ENCODE measurements at places on chromosomes 12 and 14.

- no peak for DNase-seq
These were observed 172.8 kb upstream of the DYRK2 start for GRCh38 chr12:67475725-67476124.

- no peak for DNase-seq
These were observed 21.4 kb downstream of the SYNE2 start for GRCh38 chr14:63874223-63874622.

- no peak for DNase-seq
These were observed 14.4 kb upstream of the CD27 start for GRCh38 chr12:6430124-6430989.

DNA sequence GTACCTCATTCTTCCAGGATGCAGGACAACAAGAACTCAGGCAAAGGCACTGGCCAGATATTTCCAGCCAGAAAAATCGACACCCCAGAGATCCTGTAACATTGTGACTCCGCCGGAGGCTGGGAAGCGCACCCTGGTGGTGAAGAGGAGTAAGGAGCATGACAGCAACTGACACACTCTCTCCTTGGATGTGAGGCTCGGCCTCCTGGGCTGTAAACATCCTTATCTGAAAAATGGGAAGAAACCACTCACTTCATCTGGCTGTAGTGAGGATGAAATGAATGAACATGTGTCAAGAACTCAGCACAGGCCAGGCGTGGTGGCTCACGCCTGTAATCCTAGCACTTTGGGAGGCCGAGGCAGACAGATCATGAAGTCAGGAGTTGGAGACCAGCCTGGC lies 27.5 kb downstream of the TCHP start:
- DNase-seq, result no peak

DNA sequence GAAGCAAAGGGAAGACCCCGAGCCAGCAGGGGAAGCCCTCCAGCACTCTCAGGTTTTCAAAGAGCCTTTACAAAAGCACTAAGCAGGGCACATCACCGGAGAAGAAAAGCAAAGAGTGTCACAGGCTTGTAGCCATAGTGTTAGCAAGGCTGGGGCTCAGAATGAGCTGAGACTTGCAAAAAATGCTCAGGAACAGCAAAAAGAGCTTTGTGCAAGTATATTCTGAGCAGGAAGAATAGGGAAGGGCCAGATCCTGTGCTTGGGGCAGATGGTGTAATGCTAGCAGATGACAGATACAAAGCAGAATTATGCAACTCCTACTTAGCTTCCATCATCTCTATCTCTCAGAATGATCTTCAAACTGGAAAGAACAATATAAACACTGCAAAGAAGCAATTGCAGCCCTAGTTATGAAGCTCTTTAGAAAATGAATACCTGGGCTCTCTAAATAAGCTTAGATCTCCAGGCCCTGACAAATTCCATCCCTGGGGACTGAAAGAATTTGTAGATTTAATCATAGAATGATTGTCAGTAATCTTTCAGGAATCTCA lies 23.7 kb upstream of the PARP11 start:
- DNase-seq, result no peak

DNA sequence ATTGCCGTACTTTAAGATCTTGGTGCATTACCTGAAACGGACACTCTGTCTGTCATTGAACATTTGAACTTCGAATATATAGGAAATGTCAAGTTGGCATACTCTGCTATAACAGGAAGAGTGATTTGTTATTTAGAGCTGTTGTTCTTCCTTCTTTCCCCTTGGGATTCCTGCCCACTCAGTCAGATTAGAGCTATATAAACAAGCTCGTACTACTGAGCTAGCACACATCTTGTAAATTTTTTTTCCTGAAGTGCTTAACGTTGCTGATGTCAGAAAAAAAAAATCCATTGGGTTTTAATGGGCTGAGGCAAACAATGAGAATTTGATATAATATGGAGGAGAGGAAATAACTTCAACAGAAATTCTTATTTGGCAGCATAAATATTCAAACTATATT lies 26.8 kb downstream of the RGS6 start:
- no peak for DNase-seq

DNA sequence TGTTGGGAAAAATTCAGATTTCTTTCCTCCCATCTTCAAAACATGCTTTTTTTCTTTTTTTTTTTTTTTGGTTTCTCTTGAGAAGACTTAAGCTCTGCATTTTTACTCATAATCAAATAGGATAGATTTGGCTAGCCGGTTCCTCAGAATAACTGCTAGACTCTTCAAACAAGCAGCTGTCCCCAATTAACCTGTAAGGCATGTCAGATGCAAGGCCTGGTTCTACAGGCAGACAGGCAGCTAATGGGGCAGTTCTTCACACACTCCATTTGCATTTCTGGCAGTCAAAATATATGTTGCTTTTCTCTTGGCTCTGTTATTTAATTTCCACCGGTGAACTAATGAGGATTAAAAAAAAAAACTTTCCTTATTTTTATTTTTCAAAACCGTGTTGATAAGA lies 228.0 kb upstream of the ATP2B1 start:
- no peak for DNase-seq

DNA sequence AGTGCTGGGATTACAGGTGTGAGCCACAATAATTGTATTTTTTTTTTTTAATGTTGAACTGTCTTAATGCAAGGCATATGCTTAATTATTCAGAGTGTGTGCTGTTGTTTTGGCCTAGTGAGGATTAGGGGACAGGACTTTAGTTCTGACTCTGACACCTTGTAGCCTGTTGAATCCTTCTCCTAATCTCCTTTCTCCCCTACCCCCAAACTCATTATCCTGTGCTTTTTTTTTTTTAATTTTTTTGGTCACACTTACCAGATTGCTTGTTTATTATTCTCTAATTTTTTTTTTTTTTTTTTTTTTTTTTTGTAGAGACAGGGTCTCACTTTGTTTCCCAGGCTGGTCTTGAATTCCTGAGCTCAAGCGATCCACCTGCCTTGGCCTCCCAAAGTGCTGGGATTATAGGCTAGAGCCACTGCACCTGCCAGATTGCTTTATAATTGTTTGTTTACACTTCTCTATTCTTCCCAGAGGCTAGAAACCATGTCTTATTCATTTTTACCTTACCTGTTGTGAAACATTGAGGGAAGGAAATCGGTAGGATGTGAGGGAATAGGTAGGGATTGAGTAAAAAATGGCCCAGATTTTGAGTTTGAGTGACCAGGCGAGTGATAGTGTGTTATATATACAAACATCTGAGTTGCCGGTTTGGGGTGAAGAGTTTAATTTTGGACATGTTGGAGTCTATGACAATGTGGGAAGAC lies 32.2 kb downstream of the DIP2B start:
- no peak for DNase-seq
